ENCODE measurements at places on chromosomes 1 and 21.

GRCh38 chr21:30962013-30962412 lies 76.3 kb downstream of the KRTAP19-8 start:
- DNase-seq, result no peak

DNA sequence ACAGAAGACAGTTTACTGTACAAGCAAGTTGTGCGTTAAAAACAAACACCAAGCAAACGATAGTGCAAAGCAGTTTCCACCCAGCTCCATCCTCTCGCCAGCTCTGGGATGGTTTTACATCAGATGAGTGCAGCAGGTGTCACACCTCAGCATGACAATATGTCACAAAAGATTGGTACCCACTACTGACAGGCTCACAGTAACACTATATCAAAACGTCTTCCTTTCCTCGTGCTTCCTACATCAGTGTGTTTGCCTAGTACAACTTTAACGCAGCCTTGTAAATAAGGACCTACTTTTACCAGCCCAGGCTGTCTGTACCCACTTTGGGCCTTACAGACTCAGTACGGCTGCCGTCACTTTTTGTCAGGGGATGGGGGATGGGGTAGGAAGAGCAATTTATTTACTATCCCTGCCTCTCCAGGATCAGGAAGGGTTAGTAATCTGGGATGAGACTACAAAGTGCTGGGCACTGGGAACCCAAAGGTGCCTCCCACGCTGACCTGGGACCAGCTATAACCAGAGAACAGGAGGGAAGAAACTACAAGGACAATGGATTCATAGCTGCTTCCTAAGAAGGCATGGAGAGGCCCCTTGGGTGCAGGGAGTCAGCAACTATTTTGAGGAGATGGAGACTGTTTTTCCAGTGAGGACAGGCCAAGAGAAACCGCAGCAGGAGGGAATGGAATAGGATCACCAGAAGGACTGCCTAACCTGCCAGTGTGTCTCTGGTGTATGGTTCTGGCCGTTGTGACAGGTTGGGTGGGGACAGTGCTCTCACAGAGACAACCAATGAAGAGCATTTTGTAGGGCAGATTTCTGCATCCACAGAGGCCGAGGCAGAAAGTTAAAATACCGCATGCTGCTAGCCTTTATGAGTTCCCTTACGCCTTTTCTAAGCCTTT lies 30.2 kb downstream of the RUNX3 start:
- DNase-seq, result no peak

DNA sequence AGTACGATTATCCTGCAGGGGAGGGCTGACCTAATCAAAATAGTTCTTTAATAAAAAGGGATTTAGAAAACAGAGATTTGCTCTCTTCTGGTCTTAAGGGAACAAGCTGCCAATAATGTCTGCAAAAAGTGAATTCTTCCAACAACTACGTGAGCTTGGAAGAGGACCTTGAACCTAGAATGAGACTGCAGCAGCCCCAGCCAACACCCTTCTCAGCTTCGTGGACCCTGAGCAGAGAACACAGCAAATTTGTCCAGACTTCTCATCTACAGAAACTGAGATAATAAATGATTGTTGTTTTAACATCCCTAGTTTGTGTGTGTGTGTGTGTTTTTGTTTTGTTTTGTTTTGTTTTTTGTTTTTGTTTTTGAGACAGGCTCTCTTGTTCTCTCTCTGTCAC lies 309.4 kb downstream of the GRIK1 start:
- no peak for DNase-seq

- DNase-seq, result no peak
Measured at GRCh38 chr1:64519901-64520300, 50.0 kb downstream of the CACHD1 start.

- no peak for DNase-seq
Measured at GRCh38 chr1:21956720-21957552, 19.8 kb upstream of the HSPG2 start.

DNA sequence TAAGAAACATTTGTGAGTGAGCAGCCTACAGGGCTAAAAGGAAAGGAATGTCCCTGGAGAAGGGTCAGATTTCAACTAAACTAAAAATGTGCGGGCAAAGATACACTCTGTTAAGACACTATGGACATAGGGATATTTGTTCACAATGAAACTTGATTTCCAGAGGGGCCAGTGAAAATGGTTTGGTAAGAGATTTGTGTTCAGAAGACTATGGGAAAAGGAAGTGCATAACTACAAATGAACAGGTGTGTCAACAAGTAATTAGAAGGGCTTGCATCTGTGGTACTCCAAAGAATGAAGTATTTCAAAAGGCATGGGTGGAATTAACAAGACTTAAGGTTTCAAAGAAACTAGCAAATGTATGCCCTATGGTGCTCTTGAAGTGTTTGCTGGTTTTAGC lies 60.4 kb downstream of the NME7 start:
- no peak for DNase-seq

GRCh38 chr1:178031856-178032320 lies 62.0 kb upstream of the RASAL2 start:
- DNase-seq, result peak; percentile 58

DNA sequence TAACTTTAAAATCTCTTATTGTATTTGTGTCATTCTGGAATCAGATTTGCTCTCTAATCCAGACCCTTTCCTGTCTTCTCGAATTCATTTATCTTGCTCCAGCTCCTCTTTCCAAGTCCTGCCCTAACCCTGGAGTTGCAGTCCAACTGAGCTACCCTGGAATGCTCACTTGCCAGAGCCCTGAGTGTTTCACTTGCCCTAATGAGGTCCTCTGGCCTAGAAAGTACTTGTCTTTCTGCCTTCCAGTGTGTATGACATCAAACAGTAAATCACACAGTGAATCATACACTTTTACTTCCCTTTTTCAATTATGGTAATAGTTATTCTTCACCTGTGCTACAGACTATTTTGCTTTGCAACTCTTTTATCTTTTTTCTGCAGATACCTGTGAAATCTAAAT lies 96.9 kb downstream of the NEK7 start:
- DNase-seq, result no peak

Data from hematopoietic multipotent progenitor cell treated with erythropoietin and hydrocortisone succinate and interleukin-3 and kit ligand, for 15 days (in vitro differentiated cells).